ENCODE measurements at places on chromosomes 1 and 21.

DNA sequence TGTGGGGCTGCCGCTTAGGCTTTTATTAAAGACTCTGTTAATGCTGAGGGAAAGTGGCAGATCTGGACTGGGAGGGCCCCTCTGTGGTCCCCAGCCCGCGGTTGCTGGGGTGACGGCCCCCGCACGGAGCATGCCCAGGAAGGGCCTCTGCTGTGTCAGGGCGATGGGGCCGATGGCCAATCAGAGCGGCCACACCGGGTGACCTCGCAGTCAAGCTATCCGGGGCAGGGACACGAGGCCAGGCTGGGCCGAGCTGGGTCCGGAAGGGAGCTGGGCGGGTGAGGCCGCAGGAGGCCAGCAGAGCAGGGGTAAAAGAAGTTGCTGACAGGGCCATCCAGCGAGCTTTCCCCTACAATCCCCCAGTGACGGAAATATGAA lies 145.1 kb downstream of the CASZ1 start:
- DNase-seq, result no peak

GRCh38 chr1:174398246-174398645 lies 49.5 kb upstream of the GPR52 start:
- DNase-seq, result no peak

- DNase-seq, result no peak
These were observed 37.3 kb upstream of the ZC3H12A start for GRCh38 chr1:37437087-37437486.

GRCh38 chr1:202264726-202265125 lies 71.1 kb downstream of the LGR6 start:
- no peak for DNase-seq

DNA sequence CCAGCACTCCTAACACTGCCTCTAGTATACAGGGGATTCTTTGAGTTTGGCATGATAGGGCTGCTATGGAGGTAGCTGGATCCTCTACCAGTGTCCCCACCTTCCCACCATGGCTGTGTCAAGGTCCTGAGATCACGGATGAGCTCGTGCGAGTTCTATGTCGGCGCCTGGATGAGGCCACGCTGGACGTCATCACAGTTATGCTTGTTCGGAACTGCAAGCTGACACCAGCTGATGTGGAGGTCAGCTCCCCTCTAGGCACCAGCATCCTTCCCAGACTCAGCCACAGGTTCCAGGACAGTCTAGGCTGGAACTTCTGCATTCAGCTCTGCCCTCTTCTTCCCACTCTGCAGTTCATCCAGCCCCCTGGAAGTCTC lies 15.2 kb downstream of the HYI start:
- DNase-seq, result no peak

- no peak for DNase-seq
These were observed 23.2 kb upstream of the CNIH3 start for GRCh38 chr1:224592636-224593582.

GRCh38 chr1:68049941-68050878 lies at the start of gene DIRAS3:
Gene DIRAS3 (minus strand): TSS chr1:68050627. CDS start chr1:68047297, 3,330 bp downstream.
- no peak for DNase-seq

- DNase-seq, result no peak
These were observed 274.8 kb upstream of the AJAP1 start for GRCh38 chr1:4379451-4380175.

DNA sequence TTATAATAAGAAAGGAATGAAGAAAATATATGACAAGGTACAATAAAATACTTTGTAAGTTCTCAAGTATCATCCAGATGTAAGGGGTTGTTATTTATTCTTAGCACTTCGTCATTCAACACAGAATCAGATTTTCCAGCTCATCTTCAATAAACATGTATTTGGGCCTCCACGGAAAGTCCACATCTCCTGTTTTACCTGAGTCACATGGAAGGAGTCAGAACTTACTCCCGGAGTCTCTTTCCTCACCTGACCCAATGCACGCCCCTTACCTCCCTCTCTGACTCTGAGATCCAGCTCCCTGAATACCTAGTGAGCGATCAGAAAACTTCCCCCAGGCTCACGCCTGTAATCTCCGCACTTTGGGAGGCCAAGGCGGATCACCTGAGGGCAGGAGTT lies 1.5 kb upstream of the PMVK start:
- DNase-seq, result no peak

DNA sequence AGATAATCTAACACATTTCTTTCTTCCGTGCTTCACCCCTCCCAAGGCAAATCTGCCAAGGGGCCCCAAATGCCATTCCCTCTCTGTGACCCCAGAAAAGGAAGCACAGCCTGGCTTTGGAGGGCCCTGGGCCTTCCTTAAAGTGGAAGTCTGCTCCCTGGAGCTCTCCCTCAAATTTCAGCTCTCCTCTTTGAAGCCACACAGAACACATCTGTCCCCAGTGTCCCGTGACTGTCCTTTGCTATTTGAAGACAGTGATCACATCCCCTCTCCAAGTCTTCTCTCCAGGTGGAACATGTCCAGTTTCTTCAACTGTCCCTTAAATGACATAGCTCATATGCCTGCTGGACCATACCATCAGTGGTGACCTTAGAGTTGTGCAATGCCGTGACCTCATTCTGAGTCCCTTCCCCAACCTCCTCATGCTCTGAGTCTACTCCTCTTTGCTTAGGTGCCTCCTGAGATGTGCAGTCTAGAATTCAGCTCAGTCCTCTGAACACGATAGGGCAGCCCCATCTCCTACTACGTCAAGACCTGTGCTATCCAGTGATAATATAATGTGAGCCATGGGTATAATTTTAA lies 18.4 kb upstream of the FOXO6 start:
- DNase-seq, result no peak

DNA sequence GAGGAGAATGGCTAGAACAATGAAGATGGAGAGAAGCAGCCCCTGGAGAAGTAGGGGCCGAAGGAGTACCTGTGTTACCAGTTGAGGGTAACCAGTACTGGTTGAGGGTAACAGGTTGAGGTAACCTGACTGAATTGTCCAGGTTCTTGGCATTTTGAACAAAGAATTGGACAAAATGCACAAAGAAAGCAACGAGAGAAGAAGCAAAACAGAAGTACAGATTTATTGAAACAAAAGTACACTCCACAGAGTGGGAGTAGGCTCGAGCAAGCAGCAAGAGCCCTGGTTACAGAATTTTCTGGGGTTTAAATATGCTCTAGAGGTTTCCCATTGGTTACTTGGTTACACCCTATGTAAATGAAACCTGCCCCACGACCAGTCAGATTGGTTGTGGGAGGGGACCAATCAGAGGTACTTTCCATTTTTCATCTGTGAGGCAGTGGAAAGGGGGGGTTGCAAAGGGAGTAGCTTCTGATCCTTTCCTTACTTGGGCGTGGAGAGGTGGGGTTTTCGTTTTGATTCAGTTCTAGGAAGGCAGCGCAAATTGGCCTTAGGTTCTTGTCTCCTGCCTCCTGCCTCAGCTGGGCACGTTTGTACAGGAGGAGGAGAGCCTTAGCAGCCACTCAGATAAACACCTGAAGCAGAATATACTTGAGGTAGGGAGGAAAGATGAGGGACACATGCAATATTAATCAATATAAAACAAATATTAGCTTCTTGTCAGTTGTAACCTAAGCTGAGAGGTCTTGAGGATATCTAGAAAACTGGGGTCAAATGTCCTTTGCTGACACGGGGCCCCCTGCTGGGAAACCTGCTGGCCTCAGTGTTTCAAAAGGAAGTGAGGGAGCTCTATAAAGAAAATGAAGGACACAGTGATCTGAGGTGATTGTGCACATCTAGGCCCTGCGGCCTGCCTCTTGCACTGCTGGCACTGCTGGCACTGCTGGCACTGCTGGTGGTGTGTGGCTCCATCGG lies 14.3 kb upstream of the LSM10 start:
- no peak for DNase-seq

DNA sequence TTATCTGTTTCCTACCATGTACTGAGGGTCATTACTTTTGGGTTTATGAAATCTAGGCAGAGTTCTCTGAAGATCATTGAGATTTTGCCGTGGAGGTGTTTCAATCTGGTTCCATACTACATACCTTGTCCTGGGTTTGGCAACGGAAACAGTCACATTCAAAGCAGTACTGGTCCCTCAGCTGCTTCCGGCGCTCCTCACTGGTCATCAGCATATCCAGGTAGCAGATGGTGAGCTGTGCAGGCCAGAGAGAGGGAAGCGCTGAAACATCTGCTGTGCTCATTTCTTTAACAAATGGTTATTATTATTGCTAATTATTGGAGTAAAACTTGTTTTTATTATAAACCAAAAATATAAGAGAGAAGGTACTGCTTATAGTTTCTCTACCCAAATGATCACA lies 591.7 kb downstream of the SMYD3 start:
- DNase-seq, result no peak

DNA sequence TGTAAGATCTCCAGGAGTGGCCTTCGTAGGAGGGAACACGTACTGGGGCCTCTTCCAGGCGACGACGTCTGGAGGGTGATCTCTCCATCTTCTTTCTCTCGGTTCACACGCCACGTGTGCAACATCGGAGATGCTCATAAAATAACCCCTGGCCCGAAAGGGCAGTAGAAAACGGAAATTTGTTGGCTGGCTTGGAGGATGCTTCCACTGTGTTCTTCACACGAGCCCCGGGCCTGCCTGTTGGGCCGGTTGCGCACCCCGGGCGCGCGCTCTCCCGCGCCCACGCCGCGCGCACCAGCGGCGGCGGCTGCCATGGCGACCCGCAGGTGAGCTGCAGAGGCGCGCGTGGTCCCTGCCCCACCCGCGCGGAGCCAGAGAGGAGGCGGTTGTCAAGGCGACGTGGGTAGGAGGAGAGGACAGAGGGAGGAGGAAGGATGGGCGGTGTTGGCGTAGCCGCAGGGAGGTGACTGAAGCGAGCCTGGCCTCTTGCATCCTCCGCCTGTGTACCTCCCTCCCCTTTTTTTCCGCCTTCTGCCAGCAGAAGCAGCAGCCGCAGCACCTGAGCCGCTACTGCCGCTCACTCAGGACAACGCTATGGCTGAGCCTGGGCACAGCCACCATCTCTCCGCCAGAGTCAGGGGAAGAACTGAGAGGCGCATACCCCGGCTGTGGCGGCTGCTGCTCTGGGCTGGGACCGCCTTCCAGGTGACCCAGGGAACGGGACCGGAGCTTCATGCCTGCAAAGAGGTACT lies at the start of gene ELAPOR1:
Gene ELAPOR1, plus strand, starts transcription at position 526 of the 752 bp plus-strand sequence. Its CDS starts 69 bp downstream, at position 595.
- peak; percentile 71 for DNase-seq

GRCh38 chr1:93845538-93846205 lies 33.3 kb downstream of the DNTTIP2 start:
- DNase-seq, result peak; percentile 5

DNA sequence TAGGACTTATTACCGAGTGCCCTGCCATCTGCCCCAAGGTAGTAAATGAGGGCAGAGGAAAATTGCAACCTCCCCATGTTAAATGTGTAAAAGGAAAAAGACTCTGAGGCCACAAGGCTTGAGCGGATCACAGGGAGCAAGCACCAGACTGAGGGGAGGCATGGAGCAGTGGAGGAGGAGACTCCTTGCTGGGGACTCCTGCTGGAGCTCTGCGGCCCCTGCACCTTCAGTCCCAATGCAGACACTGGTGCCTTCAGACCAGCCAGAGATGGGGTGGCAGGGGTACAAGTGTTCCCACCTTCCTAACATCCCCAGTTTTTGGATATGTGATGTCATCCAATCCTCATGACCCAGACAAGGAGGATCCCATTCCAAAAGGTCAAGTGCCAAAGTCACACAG lies 128.4 kb upstream of the NGF start:
- no peak for DNase-seq

- DNase-seq, result no peak
These were observed 23.4 kb downstream of the ROR1 start for GRCh38 chr1:63797056-63797726.
